Fibroblast of villous mesenchyme (primary cell): ENCODE measurements at places on chromosomes 1 and 21. TPM values are rescaled to one million over a fixed set of nuclear protein-coding genes. Genes with fewer than 3 reads are reported as not detected.
A peak's percentile ranks its signal among the peaks of the same experiment; 100 is the strongest.

GRCh38 chr1:4132352-4133296, 232.6 kb upstream of the C1orf174 start:
- no peak for DNase-seq

Gene TRNP1
- 13.2 and 27.6 TPM in 2 replicates for total RNA-seq

DNA sequence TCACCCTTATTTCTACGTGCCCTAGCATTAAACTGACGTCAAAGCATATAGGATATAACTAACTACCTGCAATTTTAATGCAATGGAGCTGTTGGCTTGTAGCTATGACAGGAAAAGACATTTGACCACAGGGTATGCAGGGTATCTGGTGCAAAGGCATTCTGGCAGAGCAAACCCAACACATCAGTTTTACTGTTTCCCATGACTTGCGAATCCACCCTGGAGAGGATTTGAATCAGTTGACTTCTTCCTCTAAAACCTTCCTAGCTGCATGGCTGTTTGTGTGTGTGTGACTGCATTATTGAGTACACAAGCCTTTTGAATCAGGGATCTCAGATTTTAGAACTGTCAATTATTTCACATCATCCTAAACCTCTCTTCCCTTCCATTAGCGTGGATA, 41.7 kb upstream of the SYT14 start:
- DNase-seq: no peak

- DNase-seq: peak; percentile 41
Measured at GRCh38 chr1:186722711-186723309, 42.6 kb upstream of the PTGS2 start.

Gene NBPF4
- under 0.01 TPM in 1 of 2 replicates, not detected in the other for total RNA-seq

Gene TMPRSS2
- total RNA-seq: not detected in 2 replicates

DNA sequence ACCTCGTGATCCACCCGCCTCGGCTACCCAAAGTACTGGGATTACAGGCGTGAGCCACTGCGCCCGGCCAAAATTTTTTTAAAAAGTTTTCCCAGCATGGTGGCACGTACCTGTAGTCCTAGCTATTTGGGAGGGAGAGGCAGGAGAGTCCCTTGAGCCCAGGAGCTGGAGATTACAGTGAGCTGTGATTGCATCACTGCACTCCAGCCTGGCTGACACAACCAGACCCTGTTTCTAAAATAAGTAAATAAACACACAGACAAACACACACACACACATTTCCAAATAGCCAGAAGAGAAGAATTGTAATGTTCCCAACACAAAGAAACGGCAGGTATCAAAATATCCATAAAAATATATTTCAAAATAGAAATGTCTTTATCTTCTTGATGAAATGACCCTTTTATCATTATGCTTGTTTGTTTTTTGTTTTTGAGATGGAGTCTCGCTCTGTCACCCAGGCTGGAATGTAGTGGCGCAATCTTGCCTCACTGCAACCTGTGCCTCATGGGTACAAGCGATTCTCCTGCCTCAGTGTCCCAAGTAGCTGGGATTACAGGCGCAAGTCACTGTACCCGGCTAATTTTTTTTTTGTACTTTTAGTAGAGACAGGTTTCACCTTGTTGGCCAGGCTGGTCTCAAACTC, 9.3 kb downstream of the HES2 start:
- DNase-seq: no peak

DNA sequence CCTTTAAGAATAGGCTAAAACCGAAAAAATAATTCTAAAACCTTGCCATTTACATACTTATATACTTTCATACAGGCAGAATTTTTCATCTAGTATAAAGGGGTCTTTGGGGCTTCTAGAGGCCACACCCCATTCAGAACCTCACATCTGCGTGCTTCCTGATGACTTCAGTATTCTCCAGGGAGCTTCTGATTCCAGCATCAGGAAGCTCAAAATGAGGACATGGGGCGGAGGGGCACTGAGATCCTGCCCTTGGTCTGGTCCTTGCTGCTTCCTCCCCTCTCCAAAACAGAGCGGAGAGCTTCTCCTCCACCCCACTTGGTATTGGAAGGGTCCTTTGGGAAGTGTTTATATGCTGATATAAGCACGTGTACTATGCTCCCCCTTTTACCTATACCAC, 13.8 kb downstream of the PAX7 start:
- DNase-seq: no peak

Gene PPIAL4G
- total RNA-seq: not detected in 2 replicates

Gene DDR2
- 227 and 289 TPM in 2 replicates for total RNA-seq

DNA sequence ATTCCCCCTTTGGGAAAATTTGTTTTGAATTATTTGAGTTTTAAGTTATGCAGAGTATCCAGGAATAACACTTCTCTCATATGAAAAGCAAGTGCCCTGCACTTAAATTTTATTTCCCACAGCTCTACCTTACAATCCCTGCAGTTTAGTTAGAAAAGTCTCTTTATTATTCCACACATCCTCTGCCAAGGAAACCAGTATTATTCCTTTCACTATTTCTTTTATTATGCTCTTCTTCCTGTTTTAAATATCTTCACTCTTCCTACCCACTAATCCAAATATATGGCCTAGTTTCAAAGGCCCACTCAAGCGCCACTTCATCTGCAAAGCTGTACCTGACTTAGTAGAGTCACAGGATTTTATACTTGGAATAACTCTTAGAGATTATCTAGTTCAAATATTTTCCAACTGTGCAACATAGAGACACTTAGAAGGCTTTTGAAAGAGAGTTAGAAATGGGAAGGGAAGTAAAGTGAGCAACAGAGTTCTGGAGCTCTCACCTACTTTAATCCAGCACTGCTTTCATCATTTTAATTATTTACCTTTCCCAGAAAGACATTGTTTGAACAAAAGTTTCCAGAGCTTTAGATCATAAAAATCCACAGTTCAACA, 97.2 kb upstream of the LYPLAL1 start:
- DNase-seq: no peak

GRCh38 chr1:52852854-52853253, 10.3 kb downstream of the ZYG11A start:
- no peak for DNase-seq

DNA sequence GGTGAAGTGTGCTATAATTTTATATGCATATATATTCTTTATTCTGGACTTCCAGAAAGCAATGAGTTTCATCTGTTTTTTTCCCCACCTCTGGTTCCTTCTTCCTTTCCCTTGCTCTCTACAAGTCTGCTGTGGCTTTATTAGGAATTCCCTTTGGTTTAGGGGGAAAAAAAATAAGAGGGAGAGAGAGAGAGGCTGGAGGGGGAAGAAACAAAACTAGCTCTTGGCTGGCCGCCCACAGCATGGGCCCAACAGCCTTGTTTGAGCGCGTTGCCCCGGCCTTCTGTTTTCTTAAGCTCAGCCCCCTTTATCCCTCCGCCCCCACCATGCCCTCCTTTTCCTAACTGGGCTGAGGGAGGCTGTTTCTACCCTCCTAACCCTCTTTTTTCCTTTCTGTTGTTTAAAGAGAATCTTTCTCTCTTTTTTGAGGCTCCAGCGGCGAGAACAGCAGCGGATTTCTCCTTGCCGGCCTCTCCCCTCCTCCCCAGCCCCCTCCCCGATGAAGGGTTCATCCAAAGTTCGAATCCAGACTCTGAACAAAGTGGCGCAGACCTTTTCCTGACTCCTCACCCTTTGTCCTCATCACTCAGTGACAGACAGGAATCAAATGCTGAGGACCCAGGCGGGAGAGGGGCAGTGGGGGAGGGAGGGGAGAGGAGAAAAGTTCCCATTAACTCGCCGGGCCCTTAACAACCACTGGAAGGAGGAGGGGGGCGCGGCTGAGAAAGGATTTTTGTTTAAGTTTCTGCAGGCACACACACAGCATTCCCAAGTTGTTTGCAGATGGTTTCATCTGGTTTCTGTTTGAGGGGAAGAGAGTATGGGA, 29.7 kb downstream of the PBX1 start:
- DNase-seq: peak; percentile 86

- peak; percentile 71 for DNase-seq
Measured at GRCh38 chr1:9426291-9426711, 113.0 kb upstream of the SLC25A33 start.
